Metanephros (tissue), 2 donors: ENCODE measurements at places on chromosomes 1 and 21. TPM values are rescaled to one million over a fixed set of nuclear protein-coding genes. Genes with fewer than 3 reads are reported as not detected.

C8B gene
- not detected for total RNA-seq

GJA5 gene
- total RNA-seq, result 25.6 TPM

RNF220 gene
- 44.7 TPM for total RNA-seq

CYP2J2 gene
- total RNA-seq, result 4.7 TPM

DMBX1 gene
- total RNA-seq, result not detected

FMO2 gene
- 4.8 TPM for total RNA-seq

SLC16A4 gene
- 40.9 TPM for total RNA-seq

ZNF362 gene
- 33.2 TPM for total RNA-seq

LINGO4 gene
- total RNA-seq, result 0.47 TPM

AMY1C gene
- not detected for total RNA-seq

TEX35 gene
- not detected for total RNA-seq

GUCA2A gene
- total RNA-seq, result not detected

PGLYRP3 gene
- not detected for total RNA-seq

CNR2 gene
- total RNA-seq, result 0.12 TPM

CLCNKA gene
- 20.8 TPM for total RNA-seq

TSPAN2 gene
- 15.5 TPM for total RNA-seq

NHLH1 gene
- not detected for total RNA-seq

SLFNL1 gene
- total RNA-seq, result 1.2 TPM

SH3BP5L gene
- total RNA-seq, result 22.6 TPM

PTPRC gene
- total RNA-seq, result 26.6 TPM

KIF17 gene
- 5.2 TPM for total RNA-seq

ATP1A2 gene
- total RNA-seq, result 36.4 TPM

TARDBP gene
- 175 TPM for total RNA-seq
